ENCODE measurements at places on chromosomes 5 and 9. TPM values are rescaled to one million over a fixed set of nuclear protein-coding genes. Genes with fewer than 3 reads are reported as not detected.
A peak's percentile ranks its signal among the peaks of the same experiment; 100 is the strongest.

DNA sequence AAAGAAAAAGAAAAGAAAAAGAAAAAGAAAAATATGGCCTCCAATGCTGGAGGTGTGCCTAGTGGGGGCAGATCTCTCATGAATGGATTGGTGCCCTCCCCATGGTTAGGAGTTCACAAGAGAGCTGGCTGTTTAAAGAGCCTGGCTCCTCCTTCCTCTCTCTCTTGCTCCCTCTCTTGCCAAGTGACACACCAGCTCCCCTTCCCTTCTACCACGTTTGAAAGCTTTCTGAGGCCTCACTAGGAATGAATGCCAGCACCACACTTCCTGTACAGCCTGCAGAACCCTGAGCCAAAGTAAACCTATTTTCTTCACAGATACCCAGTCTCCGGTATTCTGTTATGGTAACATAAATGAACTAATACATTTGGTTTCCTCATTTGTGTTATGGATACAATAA is 14.4 kb upstream of the GALNT10 start:
- DNase-seq: no peak

Gene SKIC3
- total RNA-seq: 132 TPM

DNA sequence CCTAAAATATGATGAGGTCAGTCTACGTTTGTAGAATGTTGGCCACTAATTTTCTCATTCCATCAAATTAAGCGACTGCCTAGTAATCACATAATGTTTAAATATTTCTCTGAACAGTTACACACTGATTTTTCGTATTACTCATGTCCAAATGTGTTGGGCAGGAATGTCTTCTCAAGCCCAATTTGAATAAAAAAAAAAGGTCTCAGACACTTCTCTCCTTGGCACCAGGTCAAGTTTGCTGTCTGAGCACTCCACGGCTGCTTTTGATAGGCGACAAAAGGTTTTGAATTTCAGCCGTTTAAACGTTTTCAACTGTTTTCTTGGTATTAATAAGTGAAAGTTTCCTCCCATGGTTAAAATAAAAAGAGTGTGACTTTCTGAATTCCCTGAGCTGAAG is 542.1 kb downstream of the IRX1 start:
- DNase-seq: no peak

DNA sequence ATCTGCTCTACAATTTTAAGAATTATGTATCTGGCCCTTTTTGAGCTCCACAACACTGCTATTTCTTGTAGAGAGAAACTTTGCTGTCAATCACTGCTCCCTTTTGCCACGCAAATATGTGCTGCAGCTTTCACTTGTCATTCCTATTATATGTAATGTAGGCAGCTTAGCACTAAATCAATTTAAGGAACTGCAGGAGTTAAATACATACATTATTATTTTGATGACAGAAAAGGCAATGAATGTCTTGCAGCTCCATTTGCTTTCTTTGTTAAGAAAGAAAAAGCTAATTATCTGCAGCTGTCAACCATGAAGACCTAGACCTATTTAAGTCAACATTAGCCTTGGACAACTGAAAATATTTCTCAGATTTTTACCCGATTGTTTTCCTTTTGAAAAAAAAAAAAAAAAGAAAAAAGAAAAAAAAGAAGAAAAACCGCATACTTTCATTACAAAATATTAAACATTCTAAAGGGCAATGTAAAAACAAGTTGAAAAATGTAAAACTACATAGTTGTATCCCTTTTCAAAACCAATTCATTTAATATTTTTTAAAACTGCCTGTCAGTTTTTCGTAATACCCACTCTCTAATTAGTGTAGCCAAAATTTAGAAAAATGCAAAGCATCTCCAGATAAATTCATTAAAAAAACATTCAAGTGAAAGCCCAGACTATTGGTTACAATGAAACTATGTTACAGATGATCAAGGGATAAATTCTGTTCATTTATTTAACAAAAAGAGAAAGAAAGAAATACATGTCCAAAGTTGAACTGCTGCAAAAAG is 57.2 kb downstream of the RFX3 start:
- no peak for DNase-seq

GRCh38 chr5:142420561-142421227 is 95.9 kb upstream of the SPRY4 start:
- DNase-seq: peak; percentile 56

Gene PCDHGA12
- 0.79 TPM for total RNA-seq

DNA sequence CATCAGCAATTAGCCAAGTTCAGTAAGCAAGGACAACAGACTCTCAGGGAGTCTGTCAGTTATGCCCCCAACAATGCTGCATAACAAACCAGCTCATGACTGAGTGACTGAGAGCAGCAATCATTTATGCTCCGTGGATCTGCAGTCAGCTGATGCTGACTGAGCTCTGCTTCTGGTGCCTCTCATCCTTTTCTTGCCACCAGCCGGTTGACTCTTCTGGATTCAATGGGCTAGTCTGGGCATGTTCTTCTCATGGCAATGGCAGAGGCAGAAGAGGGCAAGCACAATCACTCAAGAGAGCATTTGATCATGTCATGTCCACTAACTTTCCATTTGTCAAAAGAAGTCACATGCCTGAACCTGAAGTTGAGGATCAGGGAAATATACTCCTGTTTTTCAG is 157.0 kb upstream of the NTRK2 start:
- no peak for DNase-seq

GRCh38 chr9:72665421-72665820 is 144.0 kb downstream of the TMC1 start:
- DNase-seq: no peak

GRCh38 chr9:31683116-31683515 is 701.3 kb upstream of the ACO1 start:
- DNase-seq: no peak

Gene NFIL3
- total RNA-seq: 22.3 TPM

DNA sequence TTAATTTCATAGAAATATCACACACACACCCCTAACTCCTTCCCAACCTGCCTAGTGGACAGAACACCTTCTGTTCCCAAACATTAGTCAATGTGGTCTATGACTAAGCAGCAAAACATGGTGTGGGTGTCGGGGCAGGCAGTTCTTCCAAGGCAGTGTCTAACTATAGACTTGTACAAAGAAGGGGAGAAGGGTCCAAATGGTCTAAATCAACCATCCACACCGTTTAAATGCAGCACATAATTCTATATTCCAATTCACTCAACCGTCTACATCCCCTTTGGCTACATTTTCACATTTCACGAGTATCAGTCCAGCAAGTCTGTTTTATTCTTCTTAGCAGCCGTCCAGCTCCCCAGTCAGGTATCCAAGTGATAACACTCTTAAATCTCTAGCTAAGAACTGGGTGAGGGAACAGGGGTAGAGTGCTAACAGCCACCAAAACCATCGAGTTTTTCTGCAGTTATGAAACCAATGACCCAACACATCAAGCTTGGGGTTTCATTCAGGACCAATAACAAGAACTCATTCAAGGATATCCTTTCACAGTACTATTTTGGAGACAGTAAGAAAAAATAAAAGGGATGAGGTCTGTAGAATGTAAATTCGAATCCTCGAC is 3.3 kb downstream of the ZNF608 start:
- no peak for DNase-seq

Gene MYOT
- not detected for total RNA-seq

DNA sequence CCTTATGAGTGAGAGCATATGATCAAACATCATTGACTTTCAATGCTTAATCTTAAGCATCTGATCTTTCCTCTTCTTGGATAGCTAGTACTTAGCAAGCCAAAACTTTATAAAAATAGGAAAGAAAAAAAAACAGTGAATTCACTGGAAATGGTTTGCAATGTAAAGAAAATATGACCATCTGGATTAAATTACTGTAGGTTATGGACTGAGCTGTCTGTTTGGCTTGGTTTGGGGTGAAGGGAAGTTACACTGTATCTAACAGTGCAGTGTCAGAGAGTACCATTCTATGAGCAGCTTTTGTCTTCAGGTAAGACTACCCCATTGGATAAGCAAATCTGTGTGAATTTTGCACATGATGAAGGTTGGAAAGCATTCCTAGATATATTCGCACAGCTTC is 151.4 kb downstream of the TLE1 start:
- DNase-seq: no peak

DNA sequence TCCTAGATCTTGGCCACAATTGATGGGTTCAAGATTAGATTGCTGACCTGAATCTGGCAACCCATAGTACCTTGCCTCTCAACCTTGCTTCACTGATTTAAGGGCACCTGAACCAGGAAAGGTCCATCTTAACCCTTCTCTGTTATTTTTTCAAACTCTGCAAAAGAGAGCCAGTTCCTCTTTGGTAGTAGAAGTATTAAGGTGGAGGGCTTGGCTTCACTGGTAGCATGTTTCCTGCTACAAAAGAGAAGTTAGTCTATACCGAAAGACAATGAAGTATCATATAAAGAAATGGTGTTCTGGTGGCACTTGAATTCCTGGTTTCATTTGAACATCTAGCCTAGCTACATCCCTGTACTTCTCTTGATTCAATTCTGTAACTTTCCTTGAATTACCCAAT is 8.5 kb downstream of the ALG2 start:
- DNase-seq: no peak

GRCh38 chr9:127853312-127854183 is 910 bp downstream of the ENG start:
- DNase-seq: no peak

DNA sequence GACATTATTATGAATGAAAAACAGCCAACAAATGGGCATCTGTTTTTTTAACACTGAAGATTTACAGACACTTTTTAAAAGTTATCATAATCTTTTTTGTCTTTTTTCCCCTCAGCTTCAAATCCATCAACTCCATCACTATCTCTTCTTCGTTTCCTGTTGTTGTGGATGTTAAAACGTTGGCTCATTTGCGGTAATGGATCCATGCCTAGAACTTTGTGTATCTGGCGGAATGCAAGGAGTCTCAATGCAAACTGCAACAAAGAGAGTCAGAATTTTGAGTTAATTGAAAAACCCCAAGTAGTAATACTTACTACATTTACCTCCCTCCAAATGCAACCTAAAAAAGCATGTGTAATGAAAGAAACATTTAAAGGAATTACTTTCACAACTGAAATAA is 42.9 kb upstream of the MTMR12 start:
- no peak for DNase-seq

GRCh38 chr5:80198399-80198798 is 57.4 kb downstream of the SERINC5 start:
- no peak for DNase-seq

GRCh38 chr5:34554641-34555040 is 101.5 kb upstream of the RAI14 start:
- no peak for DNase-seq

DNA sequence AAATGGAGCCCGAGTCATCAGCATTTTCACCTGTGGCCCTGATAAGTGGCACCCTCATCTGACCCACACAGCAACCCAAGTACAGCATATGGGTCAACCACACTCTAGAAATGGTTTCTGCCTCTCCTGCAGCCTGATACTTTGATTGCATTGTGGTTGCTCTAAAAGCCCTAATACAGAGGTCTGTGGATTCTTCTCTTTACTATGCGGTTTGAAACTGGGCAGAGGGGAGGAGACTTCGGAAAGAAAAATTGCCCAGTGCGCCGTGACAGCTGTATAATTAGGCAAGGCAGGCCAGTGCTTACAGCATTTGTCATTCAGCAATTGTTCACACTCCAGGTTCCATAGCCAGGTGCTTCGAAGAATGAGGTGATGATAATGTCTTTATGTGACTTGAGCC is 361.0 kb downstream of the NFIB start:
- no peak for DNase-seq

Gene PCDHGB5
- total RNA-seq: 2.0 TPM

DNA sequence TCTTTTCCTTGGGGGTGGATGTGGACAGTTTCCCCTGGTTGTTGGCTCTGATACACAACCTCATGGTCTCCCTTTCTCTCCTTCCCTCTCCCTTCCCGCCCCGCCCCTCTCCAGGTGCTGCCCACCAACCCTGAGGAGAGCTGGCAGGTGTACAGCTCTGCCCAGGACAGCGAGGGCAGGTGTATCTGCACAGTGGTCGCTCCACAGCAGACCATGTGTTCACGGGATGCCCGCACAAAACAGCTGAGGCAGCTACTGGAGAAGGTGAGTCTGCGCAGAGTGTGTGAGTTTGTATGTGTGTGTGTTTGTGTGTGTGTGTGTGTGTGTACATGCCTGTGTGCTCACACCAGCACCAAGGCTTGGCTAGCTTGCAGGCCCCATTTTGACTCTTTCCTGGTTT is 2.6 kb downstream of the OLFM1 start:
- DNase-seq: no peak

Gene SLC6A19
- not detected for total RNA-seq

- no peak for DNase-seq
Observed at GRCh38 chr5:5198815-5199214, 58.7 kb downstream of the ADAMTS16 start.

DNA sequence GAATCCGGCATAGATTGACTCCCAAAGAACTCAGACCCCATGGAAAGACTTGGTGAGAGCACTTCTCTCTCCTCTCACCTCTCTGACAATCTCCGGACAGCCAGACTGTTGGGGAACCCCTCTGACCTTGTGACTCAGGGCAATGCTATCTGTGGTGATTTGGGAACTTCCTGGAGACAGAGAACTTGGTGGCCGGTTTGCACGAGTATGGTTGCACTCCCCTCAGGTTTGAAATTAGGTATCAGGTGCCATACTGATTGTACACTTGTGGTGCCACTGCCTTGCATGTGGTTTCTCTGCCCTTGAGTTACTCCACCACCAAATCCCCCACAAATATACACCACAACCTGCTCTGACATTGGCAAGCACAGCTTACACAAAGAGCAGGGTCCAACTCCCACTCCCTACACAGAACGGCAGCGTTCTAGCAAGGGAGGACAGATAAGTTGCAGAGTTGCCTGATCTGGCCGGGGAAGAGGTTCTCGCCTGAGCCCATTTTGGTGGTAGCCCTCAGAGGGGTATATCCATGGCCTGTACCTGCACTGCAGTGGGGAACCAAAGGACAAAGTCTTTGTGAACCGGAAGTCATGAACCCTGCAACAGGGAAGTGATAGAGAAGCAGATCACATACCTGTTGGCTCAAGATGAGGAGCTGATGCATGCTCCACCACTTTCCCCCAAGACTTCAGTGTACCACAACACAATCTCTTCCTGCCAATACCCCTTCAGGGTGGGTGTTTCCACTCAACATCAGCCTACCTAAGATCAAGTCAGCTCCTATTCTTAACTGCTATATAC is 255.1 kb downstream of the MCTP1 start:
- no peak for DNase-seq

DNA sequence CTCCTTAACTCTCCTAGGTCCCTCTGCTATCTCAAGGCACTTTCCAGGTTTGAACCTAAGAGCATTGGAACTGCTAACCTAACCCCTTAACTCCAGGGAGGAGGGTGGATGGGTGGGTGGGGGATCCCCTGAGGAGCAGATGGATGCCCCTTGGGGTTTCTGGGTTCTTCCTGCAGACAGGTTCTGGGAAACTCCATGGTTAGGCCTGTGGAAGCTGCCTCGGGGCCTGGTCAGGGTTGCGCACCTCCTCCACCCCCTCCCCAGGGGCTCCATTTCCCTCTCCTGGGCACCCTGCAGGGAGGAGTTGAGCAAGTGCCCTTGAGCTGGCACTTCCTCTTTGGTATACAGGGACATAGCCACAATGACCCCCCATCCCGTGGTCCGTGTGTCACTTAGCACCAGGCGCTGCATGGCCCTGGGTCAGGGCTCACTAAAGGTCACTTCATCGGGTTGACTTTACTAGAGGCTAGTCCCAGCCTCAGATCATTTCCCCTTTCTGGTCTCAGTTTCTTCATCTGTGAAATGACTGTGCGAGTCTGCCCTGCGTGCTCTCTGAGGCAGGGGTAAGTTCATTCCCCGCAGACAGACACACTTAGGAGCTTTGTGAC is 16.0 kb downstream of the CXXC5 start:
- DNase-seq: no peak
